ENCODE measurements at places on chromosomes 2 and 18. TPM values are rescaled to one million over a fixed set of nuclear protein-coding genes. Genes with fewer than 3 reads are reported as not detected.
A peak's percentile ranks its signal among the peaks of the same experiment; 100 is the strongest.

GRCh38 chr2:26899500-26900164 lies 51.7 kb downstream of the DPYSL5 start:
- H3K4me3 ChIP-seq: no peak overlapping the region
- H3K4me1 ChIP-seq: no peaks in the 10 kb centered on the region
- H3K27ac ChIP-seq: no peak overlapping the region
- H3K27me3 ChIP-seq: peaks cover 83% of the 10 kb centered on the region

Gene CHRNA1
- total RNA-seq: not detected

- peak overlapping the region; percentile 71 for H3K27ac ChIP-seq
- peak overlapping the region; percentile 96 for H3K4me3 ChIP-seq
- H3K4me1 ChIP-seq: peaks cover 41% of the 10 kb centered on the region
- peaks cover 78% of the 10 kb centered on the region for H3K36me3 ChIP-seq
- H3K27me3 ChIP-seq: no peaks in the 10 kb centered on the region
These were observed 2.5 kb downstream of the SP3 start for GRCh38 chr2:173962583-173963110.

DNA sequence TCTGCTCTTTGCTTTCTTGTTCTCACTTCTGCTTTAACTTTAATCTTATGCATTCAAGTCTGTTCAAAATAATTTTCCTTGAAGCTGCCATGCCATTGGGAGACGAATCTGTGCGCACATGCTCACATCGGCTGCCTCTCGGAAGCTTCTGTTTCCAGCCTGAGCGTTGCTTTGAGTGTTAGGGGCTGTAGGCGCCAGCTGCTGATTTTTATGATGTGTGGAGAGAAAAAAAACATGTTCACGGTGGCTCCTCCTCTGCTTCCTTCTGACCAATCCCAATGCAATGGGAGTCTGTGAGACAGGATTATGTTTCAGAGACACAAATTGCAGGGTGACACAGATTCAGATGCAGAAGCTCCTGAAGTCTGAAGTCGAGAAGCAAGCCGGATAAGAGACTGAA lies at the start of gene MC4R:
TSS of gene MC4R (minus strand) at position 180 of the 400 bp plus-strand sequence. CDS start 426 bp downstream, outside the sequence.
- DNase-seq: peak; percentile 24
- no peak within 1 kb of the TSS for H3K27ac ChIP-seq

DNA sequence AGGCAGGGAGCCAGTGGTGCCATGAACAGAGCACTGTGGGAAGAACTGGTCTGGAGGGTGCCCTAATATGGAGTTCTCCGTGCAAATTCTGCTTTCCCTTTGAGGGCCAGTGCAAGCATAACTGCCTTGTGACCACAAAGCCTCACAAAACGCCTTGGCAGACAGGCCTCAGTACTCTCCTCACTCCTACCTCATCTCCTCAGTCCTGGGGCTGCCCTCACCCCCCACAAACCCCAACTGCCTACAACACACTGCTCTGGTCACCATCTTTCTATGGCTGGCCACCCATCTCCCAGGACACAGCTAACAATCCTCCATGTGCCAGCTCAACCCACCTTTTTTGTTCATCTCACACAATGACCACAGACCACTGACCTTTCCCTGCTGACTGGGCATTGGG lies 8.9 kb downstream of the COX5B start:
- peaks cover 50% of the 10 kb centered on the region for H3K36me3 ChIP-seq
- H3K27ac ChIP-seq: peak overlapping the region; percentile 53
- H3K4me1 ChIP-seq: no peaks in the 10 kb centered on the region
- H3K27me3 ChIP-seq: no peaks in the 10 kb centered on the region
- no peak overlapping the region for H3K4me3 ChIP-seq

GRCh38 chr2:73850009-73850408 lies 21.2 kb downstream of the STAMBP start:
- no peaks in the 10 kb centered on the region for H3K4me1 ChIP-seq
- no peaks in the 10 kb centered on the region for H3K27me3 ChIP-seq
- H3K27ac ChIP-seq: no peak overlapping the region
- no peak overlapping the region for H3K4me3 ChIP-seq
- DNase-seq: no peak
- H3K36me3 ChIP-seq: peaks cover 34% of the 10 kb centered on the region

GRCh38 chr18:34870555-34871310 lies 160.6 kb downstream of the DTNA start:
- no peak for DNase-seq
- no peaks in the 10 kb centered on the region for H3K36me3 ChIP-seq
- H3K4me1 ChIP-seq: no peaks in the 10 kb centered on the region
- no peak overlapping the region for H3K27ac ChIP-seq
- H3K4me3 ChIP-seq: no peak overlapping the region
- no peaks in the 10 kb centered on the region for H3K27me3 ChIP-seq

- no peak overlapping the region for H3K4me3 ChIP-seq
- H3K36me3 ChIP-seq: peaks cover 33% of the 10 kb centered on the region
- H3K27ac ChIP-seq: no peak overlapping the region
- no peaks in the 10 kb centered on the region for H3K27me3 ChIP-seq
These were observed 49.8 kb downstream of the CAB39 start for GRCh38 chr2:230762317-230762896.

Gene SLC5A7
- not detected for total RNA-seq

Gene LOXHD1
- not detected for total RNA-seq

DNA sequence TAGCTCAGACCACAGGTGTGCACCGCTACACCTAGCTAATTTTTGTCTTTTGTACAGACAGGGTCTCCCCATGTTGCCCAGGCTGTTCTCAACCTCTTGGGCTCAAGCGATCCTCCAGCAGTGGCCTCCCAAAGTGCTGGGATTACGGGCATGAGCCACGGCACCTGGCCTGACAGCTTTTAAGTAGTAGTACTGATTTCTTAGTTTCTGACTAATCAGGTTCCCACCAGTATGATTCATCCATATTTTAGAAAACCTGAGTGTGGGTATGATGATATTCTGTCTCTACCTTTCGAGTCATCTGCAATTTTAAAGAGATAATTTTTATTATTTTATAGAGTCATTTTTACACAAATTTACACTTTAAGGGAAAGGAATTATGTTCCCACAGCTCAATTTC lies 46.4 kb upstream of the GULP1 start:
- no peak overlapping the region for H3K4me3 ChIP-seq
- H3K4me1 ChIP-seq: no peaks in the 10 kb centered on the region
- H3K27ac ChIP-seq: no peak overlapping the region
- no peaks in the 10 kb centered on the region for H3K27me3 ChIP-seq

Gene SCYGR4
- total RNA-seq: not detected

GRCh38 chr2:154350911-154351310 lies 347.6 kb upstream of the KCNJ3 start:
- H3K4me3 ChIP-seq: no peak overlapping the region
- H3K4me1 ChIP-seq: no peaks in the 10 kb centered on the region
- DNase-seq: no peak
- H3K27me3 ChIP-seq: no peaks in the 10 kb centered on the region

DNA sequence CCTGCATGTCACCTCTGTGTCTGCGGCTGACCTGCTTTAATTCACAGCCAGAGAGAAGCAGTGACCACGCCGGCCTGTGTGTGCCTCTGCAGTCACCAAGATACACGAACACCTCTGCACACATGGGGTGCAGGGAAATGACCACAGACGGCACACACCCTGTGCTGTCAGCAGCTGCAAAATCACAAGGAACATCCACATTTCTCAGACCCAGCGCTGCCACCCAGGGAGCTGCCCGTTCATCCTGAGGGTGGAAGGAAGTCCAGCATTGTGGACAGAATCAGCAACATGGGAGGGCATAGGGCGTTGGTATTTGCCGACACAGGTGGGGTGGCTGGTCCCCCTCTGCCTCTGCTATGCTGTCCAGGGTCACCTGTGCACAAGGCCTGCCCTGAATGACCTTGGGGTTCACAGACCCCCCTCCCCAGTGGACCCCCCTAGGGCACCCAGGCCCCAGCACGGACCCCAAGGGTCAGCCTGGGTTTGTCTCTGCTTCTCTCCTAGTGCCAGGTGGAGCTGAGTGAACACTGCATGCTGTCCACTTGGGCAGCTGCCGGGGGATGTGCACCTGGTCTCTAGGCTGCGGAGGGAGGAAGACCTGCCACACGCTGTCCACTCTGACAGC lies 107.4 kb downstream of the PXDN start:
- no peaks in the 10 kb centered on the region for H3K4me1 ChIP-seq
- H3K27me3 ChIP-seq: no peaks in the 10 kb centered on the region
- DNase-seq: no peak
- no peak overlapping the region for H3K27ac ChIP-seq
- H3K4me3 ChIP-seq: no peak overlapping the region

Gene GLI2
- total RNA-seq: 1.4 TPM

Gene CHRND
- total RNA-seq: not detected

DNA sequence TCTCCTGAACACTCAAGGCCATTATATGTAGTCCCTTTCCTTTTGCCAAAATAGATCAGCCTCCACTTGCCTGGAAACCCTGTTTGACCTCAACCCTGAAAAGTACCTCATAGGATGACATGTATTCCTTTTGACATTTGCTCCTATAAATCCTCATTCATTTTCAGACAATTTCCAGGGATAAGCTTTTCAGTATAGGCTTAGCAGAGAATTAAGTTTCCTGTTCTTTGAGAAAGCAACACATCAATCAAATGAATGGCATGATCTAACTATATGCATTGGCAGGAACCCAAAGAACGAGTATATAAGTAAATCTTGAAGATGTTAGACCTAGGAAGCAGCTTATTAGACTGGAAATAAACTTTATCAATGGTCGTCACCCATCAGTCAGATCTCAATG lies 483.0 kb downstream of the CCDC85A start:
- H3K27ac ChIP-seq: no peak overlapping the region
- no peak for DNase-seq
- no peaks in the 10 kb centered on the region for H3K36me3 ChIP-seq
- no peak overlapping the region for H3K4me3 ChIP-seq
- H3K27me3 ChIP-seq: no peaks in the 10 kb centered on the region

DNA sequence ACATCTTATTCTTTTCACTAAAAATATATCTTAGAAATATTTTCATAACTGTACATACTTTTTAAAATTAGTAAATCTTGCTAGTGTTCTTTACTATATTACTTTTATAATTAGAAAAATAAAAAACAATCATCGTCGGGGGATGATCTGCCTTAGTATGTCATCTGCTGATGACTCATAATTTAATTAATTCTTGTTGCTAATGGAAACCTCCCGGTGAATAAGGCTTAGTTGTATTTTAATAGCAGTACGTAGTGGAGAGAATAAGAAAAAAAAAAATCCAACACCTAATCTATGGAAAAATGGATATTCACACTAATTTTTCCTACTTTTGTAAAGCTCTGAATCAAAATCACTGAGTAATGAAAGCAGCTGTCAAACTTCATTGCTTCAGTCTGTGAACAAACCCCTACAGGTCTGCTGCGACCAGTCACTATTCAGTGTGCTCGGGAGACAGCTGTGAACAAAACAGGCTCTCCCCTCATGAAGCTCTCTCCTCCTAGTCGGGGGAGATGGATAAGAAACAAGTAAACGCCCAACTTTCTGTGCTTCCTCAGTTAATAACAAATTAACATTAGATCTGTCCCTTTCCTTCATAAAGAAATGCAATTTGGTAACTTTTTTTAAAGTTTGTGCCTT lies 97.4 kb upstream of the UPP2 start:
- no peaks in the 10 kb centered on the region for H3K36me3 ChIP-seq
- no peak overlapping the region for H3K27ac ChIP-seq
- peaks cover 8% of the 10 kb centered on the region for H3K4me1 ChIP-seq
- no peak overlapping the region for H3K4me3 ChIP-seq

DNA sequence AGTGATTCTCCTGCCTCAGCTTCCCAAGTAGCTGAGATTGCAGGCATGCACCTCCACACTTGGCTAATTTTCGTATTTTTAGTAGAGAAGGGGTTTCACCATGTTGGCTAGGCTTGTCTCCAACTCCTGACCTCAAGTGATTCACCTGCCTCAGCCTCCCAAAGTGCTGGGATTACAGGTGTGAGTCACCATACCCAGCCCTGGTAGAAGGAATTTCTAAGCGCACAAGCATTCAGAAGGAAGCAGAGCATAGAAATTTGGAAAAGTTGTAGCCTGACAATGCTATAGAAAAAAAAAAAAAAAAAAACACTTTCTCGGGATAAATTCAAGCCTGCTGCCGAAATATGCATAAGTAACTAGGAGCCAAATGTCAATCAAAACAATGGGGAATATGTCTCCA lies 249.4 kb downstream of the GRB14 start:
- H3K27ac ChIP-seq: no peak overlapping the region
- no peak overlapping the region for H3K4me3 ChIP-seq
- no peaks in the 10 kb centered on the region for H3K27me3 ChIP-seq
- no peak for DNase-seq
- no peaks in the 10 kb centered on the region for H3K36me3 ChIP-seq

DNA sequence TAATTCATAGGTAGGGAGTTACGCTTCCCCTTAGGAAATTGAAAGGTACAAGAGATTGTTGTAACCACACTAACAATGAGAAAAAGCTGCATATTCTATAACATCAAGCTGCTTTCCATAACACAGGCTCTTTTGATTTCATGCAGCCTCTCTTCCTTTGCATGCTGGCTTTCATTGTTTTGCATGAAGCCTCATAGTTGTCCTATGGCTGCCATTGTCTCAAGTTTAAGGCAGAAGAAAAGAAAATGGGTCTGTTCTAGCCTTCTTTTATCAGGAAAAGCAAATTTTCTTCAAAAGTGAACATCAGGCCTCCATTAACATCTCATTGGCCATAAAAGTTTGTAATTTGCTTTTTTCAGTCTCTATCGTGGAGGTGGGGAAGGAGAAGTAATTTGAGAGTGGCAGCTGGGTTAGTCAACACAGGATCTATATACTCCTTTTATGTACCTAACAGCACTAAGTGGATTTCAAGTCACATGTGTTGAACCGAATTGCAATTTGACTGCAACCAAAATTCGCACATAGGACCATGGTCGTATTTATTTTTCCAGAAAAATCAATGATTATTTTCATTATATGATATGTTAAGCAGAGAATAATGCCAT lies 248.5 kb upstream of the RND3 start:
- DNase-seq: no peak
- H3K4me3 ChIP-seq: no peak overlapping the region
- H3K4me1 ChIP-seq: no peaks in the 10 kb centered on the region
- no peaks in the 10 kb centered on the region for H3K27me3 ChIP-seq
- H3K27ac ChIP-seq: no peak overlapping the region

DNA sequence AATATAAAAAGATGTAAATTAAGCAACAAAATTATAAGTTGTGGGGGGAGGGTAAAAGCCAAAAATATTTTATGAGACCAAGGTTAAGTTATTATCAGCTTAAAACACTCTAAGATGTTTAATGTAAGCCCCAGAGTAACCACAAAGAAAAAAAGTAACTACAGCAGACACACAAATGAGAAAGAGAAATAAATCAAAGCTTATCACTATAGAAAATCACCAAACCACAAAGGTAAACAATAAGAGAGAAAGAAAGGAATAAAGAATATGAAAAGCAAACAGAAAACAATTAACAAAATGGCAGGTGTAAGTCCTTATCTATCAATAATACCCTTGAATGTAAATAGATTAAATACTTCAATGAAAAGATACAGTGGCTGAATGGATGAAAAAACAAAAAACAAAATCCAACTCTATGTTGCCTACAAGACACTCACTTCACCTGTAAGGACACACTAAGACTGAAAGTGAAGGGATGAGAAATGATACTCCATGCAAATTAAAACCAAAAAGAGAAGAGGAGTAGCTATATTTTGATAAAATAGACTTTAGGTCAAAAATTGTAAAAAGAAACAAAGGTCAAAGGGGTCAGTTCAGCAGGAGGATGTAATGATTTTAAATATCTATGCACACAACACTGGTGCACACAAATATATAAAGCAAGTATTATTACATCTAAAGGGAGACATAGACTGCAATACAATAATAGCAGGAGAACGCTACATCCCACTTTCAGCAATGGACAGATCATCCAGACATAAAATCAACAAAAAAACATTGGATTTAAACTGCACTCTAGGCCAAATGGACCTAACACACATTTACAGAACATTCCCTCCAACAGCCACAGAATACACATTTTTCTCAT lies 80.7 kb downstream of the PTPN2 start:
- DNase-seq: no peak
- no peak overlapping the region for H3K4me3 ChIP-seq
- H3K27me3 ChIP-seq: no peaks in the 10 kb centered on the region
- H3K36me3 ChIP-seq: peaks cover under 1% of the 10 kb centered on the region

Data from Calu3 (cell line).